ENCODE measurements at places on chromosomes 5 and 9.

GRCh38 chr9:137198051-137198901, 2.3 kb downstream of the TPRN start:
- DNase-seq: no peak

GRCh38 chr5:149796030-149796429, 65.9 kb downstream of the PPARGC1B start:
- DNase-seq: no peak

GRCh38 chr9:72586388-72587130, 65.2 kb downstream of the TMC1 start:
- DNase-seq: no peak

DNA sequence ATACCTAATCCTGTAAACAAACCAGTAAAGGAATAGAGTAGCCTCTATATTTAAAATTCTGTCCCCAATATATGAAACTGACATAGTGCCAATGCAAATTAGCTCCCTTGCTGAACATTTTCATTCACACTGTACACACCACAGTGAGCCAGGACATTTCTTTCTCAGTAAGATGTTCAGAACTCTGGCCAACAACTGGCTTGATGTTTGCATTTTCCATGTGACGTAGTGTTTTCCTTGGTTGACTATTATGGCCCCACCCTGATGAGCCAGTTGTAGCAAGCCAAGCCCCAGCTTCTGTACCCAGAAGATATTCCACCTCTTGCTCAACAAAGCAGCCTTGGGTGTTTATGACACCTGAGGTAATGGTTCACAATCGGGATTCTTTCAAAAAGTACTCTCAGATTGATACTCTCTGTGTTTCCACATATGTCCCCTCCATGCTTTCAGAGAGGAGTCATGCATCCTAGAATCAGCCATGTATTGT, 17.7 kb upstream of the ANXA1 start:
- DNase-seq: no peak

GRCh38 chr5:171312129-171312974, 3.3 kb downstream of the TLX3 start:
- DNase-seq: no peak

DNA sequence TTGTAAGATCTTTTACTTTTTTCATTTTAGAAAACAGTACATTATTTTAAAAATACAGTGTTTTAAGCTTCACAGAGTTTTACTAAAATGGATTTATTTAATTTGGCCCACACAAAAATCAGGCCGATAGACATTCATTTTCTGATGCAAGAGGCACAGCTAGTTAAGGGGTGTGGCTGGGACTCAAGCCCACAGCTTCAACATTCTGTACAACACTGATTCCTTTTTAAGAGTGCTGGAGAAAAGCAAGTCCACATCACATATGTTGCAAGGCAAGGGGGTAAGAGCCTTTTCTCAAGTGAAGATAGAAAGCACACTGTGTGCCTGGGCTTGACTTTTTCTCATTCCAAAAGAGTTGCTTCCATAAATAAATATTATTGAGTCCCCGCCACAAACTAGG, 195.9 kb downstream of the RFK start:
- no peak for DNase-seq

- no peak for DNase-seq
These were observed 98.7 kb downstream of the RAPGEF6 start for GRCh38 chr5:131536211-131536826.

DNA sequence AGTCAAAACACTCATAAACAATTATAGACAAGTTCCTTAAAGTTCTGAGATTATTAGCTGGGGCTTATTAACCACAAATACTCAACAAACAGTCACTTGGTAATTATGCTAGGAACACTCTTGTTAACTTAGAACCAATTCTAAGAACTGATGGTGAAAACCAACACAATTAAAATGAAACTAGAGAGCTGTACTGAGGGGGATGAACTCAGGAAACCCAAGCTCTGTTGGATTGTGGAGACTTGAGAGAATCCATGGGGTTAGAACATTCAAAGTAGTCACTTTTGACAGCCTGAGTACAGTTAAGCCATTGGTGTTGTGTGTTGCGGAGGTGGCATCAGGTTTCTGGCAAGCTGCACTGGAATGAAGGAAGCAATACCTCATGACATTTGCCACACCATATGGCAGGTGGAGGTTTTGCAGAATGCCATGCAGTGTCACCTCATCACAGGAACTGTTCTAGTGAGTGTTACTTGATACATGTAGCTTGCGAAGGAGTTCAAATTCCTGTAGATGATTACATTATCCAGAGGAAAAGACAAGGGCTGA, 480.9 kb upstream of the CD180 start:
- DNase-seq: no peak

DNA sequence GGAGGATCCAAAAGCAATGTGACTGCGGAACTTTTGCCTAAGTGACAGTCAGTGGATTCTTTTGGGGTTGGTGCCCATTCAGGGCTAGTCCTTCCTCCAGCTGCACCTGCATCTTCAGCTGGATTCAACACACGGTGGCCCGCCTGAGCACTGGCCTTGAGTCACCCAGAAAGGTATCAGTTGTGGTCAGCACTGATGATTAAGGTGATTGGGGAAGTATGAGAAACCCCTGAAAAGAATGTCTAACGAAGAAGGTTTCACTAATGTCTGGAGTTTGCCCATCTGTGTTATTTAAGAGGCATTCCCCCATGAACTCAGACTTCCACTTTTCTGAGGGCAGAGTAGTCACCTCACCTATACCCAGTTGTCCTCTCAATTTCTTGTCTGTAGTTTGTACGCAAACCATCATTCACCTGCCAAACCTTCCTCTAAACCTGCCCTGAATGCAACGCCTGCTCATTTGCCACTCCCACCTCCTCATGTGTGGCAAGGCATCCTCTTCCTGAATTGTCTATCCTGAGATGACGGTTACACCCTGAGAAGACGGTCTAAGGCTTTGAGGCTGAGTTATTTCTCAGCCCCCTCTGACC, 27.2 kb downstream of the CSF2 start:
- no peak for DNase-seq

GRCh38 chr5:136018814-136019783, 9.7 kb upstream of the TGFBI start:
- no peak for DNase-seq

DNA sequence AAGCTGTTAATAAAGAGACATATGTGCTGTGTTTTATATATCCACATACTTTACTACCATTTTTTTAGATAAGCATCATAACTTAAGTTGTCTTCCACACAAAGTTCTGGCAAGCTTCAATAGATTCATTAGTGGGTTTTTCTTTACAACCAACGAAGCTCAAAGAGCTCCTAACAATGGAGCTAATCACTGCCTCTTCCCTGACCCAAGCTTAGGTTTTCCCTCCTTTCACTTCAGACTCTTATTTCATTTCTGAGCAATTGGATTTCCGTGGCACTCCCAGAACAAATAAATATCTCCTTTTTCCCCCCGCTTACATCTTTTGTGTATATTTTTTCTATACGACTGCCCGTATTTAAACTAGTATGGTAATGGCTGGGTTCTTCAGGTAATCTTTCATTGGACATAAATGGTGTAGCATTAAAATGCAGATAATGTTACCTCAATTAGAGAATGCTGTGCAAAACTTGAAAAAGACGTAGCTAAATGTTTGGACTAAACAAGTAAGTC, 275.5 kb upstream of the TMEM161B start:
- no peak for DNase-seq
